ENCODE measurements at places on chromosomes 1 and 21.

DNA sequence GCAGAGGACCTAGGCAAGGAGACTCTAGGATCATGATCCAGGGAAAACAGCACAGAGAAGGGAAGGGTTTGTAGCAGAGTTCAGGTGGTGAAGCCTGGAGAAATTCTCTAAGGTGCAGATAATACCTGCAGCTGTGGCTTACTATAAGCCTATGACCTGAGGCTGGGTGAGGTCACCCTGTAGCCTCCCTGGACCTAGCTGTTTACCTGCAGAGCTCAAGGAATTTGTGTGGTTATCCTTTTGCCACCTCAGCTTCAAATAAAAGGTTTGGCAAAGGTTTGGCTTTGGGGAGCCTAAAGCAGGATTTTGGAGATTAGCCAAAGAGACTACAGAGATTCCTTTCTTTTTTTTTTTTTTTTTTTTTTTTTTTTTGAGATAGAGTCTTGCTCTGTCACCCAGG, 79.5 kb upstream of the ZNF648 start:
- no peak for DNase-seq

GRCh38 chr1:48715921-48716320, 60.8 kb downstream of the BEND5 start:
- no peak for DNase-seq

DNA sequence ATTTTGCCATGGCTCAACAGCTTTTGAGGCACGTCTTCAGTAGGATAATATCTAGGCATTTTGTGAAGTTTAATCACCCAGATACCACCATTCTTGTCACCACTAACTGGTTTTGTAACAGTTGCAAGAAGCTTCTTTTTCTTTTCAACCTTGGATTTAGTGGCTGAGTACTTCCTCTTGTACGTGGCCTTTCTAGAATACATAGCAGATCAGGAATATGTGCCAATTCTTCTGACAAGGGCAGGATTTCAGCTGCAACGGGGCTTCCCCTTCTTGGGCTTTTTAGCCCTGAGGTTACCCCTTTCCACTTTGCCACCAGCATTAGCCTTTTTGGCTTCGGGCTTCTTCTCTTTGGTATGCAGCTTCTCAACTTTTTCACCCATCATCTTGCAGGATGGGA, 79.3 kb upstream of the WARS2 start:
- no peak for DNase-seq

- DNase-seq = no peak
Observed at GRCh38 chr1:192550922-192551534, 24.5 kb upstream of the RGS1 start.

GRCh38 chr1:165871311-165872067, 44.1 kb downstream of the UCK2 start:
- DNase-seq = no peak

GRCh38 chr1:150829751-150830150, 21.7 kb upstream of the CTSK start:
- no peak for DNase-seq

GRCh38 chr1:238964631-238965030, 421.7 kb upstream of the CHRM3 start:
- no peak for DNase-seq

- no peak for DNase-seq
Observed at GRCh38 chr1:25245809-25246599, 1.2 kb downstream of the RSRP1 start.

GRCh38 chr1:243746751-243747150, 103.3 kb downstream of the AKT3 start:
- DNase-seq = no peak

- DNase-seq = no peak
Observed at GRCh38 chr1:87560601-87561360, 232.1 kb downstream of the LMO4 start.

DNA sequence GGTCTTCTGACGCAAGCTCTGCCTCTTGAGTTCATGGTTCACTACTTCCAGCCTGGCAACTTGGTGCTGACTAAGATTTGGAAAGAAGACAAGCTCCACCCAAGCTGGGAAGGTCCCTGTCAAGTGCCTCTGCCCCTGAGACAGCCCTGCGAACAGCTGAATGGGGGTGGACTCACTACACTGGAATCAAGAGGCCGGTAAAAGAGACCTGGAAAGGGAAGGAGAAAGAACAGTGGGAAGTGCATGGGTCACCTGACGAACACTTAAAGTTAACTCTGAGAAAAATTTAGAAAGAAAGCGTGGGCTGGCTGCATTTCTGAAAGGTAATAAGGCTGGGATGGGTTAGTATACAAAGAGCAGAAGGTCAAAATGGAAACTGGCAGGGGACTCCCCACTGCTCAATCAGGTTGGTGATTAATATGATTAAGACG, 26.1 kb upstream of the ZNF496 start:
- no peak for DNase-seq
